ENCODE measurements at places on chromosomes 4 and X. TPM values are rescaled to one million over a fixed set of nuclear protein-coding genes. Genes with fewer than 3 reads are reported as not detected.

DNA sequence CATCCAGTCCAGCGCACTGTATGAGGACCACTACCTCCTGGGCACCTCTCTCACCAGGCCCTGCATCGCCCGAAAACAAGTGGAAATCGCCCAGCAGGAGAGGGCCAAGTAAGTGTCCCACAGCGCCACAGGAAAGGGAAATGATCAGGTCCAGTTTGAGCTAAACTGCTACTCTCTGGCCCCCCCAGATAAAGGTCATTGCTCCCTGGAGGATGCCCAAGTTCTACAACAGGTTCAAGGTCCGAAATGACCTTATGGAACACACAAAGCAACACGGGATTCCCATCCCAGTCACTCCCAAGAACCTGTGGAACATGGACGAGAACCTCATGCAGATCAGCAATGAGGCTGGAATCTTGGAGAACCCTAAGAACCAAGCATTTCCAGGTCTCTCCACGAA lies 104.1 kb downstream of the PLS3 start:
- no peak for DNase-seq

- no peak for DNase-seq
Measured at GRCh38 chr4:37794056-37794455, 32.4 kb upstream of the PGM2 start.

- no peak for DNase-seq
Measured at GRCh38 chr4:17187003-17187402, 288.6 kb upstream of the LDB2 start.

- no peak for DNase-seq
Measured at GRCh38 chr4:112813790-112814189, 176.8 kb downstream of the LARP7 start.

- no peak for DNase-seq
Measured at GRCh38 chr4:70895405-70895804, 6.8 kb upstream of the MOB1B start.

GRCh38 chr4:165505958-165506837 lies 127.4 kb downstream of the CPE start:
- no peak for DNase-seq

GRCh38 chrX:27918799-27919198 lies 62.5 kb downstream of the DCAF8L1 start:
- no peak for DNase-seq

- no peak for DNase-seq
Measured at GRCh38 chr4:113272523-113272922, 223.1 kb downstream of the ANK2 start.

- no peak for DNase-seq
Measured at GRCh38 chr4:137427411-137427810, 104.9 kb downstream of the PCDH18 start.

DNA sequence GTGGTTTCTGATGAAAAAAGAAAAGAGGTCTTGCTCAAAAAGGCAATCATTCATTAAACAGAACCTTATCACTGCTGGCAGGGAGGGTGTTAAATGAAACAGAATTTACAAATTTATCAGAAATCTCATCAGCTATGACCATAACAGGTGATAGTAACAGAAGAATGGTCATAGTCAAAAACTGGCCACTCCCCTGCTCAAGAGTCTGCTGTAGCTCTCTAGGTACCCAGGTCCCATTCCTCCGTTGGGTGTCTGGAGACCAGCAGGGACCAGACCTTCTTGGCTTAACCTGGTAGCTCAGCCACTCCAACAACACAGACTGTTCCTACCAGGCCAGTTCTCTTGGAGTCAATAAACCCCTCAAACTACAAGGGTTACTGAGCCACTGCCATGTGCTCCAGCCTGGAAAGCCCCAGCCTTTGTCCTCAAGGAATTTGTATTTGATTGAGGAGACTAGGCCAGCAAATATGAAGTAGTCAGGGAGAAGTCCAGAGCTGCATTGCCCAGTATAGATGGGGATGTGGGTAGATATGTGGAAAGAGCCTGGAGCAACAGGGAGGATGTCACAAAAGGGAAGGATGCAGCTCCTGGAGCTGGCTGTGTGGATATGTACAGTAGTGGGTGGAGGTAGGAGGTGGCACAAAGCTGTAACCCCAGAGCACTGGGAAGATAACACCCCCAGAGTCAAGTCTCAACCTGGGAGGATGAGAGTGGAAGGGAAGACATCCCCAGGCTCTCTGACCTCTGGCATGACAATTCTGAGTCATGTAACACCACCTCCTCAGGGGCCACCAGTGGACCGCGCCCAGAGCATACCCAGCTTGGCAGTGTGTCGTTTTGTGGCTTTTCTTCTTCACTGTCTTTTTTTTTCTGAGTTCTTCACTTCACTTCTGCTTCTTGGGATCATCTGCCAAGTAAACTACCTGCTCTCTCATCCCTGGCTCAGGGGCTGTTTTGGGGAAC lies 21.9 kb downstream of the RASL11B start:
- no peak for DNase-seq

DNA sequence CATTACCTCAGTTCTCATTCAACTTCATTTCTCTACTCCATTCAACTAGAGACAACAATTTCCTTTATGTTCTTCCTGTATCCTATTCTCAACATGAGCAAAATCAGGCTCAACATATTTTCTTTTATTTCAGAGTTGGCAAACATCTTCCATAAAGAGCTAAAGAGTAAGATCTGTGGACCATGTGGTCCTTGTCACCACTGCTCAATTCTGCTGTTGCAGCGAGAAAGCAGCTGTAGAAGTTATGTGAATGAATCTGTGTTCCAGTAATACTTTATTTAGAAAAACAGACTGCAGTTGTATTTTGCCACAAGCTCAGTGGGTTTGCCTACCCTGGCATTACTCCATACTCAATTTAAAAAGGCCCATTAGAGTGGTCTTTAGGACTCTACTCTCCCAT lies 2057.3 kb downstream of the ARAP2 start:
- DNase-seq, result no peak

DNA sequence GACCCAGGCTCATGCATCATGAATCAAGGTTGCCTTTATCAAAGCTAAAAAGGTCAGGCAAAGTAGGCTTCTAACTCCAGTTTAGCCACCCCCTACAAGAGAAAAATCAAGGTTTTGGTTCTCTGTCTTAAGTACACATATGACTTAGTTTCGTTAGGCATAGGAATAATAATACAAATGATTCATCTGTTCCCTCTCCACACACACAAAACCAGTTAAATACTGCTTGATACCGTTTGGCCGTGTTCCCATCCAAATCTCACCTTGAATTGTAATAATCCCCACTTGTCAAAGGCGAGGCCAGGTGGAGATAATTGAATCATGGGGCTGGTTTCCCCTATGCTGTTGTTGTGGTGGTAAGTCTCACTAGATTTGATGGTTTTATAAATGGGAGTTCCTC lies 226.2 kb downstream of the HS6ST2 start:
- DNase-seq, result peak; percentile 22

DNA sequence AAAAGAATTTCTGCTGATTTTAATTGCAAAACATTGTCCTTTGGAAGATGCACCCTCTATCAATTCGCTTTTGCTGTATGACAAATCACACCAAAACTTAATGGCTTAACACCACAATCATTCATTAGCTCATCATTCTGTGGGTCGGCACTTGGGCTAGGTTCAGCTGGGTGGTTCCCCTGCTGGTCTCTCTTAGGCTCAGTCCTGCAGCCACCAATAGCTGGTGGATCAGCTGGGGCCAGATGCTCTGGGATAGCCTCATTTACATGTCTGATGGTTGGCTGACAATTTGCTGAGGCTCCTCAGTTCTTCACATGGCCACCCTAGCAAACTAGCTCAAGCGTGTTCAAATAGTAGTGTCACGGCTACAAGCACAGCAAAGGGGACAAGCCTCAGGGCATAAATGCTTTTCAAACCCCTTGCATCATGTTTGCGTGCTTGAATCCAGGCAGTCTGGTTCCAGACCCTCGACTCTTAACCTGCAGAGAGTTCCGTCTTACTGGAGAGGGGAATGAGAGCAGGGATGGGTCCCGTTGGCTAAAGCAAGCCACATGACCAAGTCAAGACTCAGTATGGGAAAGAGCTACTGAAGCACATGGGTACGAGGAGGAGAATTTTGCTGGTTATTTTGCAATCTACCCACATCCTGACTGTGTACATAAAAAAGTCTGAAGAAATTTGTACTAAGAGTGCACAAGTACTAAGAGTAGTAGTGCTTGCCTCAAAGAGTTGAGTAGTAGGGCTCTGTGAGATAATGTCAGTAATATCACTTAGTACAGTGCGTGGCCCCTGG lies 7.5 kb upstream of the ACSL1 start:
- DNase-seq, result no peak

DNA sequence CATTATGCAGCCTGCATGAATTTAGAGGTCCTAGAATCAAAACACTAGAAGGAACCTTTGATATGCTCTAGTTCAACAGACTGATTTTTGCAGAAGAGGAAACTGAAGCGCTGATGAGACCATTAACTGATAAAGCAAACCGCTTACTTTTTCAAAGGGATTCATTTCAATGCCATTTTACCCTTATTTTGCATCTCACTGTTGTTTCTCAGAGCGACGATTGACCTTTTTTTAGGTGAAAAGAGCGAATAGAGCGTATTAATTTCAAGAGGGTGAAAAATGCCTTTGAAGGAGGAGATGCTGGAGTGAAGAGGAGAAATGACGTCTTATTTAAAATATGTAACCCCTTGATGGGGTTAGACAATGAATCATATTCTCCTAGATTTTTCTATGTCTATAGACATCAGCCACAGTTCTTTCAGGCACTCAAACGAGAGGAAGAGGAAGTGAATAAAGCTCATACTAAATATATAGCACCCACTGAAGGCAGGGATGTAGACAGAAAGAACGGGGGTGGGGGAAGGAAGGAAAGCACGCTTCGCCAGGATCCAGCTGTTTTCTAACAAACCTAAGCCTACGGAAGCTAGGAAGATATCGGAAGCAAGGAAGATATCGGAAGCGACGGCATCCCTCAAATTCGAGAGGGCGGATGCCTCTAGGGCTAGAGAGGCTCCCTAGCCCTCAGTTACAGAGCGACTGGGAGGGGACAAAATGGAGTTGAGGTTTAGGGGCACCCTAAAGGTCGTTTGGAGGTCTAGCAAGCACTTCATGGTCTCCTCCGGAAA lies 848 bp downstream of the ACSL4 start:
- DNase-seq, result no peak

DNA sequence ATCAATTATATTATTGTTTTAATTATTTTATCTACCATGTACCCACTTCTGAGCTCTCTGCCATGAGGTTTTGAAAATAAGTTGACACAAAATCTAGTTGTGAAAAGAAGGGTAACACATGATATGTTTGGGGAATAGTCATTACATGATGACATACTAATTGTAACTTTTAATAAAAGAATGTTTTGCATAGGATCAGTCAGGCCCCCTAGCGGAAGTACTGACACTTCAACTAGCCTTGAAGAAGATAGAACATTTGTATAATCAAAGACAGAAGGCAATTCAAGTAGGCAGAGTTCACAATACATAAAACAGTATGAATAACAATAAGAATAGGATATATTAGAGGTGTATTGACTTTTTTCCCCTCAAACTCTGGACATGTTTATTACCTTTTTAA lies 1191.0 kb upstream of the AGA start:
- DNase-seq, result no peak

DNA sequence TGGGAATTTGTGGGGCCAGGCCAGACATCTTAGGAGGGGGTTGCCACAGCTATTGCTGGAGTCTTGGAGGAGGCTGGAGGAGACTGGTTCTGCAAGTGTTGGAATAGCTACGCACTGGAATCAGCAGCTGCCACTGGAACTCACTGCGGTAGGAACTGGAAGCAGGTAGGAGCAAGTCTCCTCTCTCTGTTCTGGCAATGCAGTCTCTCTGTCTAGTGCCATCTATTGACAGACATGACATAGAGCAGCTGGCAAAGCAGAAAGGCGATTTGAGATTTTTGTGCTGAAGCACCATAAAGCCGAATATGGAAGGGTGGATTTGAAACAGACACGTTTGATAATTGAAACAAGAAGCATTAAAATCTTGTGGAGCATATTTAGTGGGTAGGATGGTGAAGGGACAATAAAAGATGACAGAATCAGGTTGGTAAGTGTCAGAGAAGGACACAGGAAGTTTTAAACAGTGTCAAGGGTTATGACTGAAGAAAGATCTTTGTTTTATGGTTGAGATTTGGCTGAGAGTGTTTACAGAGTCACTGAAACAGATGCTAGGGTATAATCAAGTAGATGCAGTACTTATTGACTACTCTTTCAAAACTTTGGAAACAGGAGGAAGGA lies 23.5 kb upstream of the SYNPO2 start:
- DNase-seq, result no peak

GRCh38 chr4:10773656-10774055 lies 89.1 kb upstream of the CLNK start:
- no peak for DNase-seq

DNA sequence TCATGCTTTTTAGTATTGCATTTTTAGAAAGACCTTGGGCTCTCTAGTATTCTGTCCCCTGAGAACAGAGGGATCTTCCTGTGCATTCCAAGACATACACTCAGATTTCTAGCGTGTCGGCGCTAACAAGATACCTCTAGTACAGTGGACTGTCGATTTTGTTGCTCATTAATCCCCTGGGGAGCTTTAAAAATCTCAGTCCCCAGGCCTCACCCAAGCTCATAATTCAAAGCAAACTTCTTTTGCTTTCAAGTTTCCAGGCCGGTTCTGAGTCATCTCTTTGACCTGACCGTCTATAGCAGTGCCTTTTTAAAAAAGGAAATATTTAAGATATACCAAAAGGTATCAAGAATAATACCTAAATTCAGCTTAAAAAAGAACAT lies 137.0 kb downstream of the AMMECR1 start:
- no peak for DNase-seq

- DNase-seq, result no peak
Measured at GRCh38 chr4:36771411-36772153, 473.0 kb upstream of the NWD2 start.

GRCh38 chr4:53959343-53960120 lies 104.9 kb downstream of the CHIC2 start:
- no peak for DNase-seq

DNA sequence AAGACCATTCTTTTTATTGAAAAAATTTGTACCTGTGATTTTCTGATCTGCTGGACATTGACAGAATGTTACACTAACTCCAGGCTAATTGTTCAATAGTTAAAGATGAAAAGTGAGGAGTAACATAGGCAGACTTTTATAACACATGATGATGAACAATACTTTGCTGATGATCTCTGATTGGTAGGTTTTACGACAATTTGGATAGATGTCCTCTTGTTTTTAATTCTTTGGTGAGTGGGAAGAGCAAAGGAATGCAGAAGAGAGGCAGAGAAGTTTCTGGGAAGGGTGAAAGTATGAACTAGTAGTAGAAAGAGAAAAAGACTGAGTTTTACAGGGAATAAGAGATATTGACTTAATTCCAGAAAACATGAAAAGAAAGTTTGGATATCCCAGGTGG lies 267.3 kb upstream of the HAND2 start:
- no peak for DNase-seq

GRCh38 chrX:145506214-145506613 lies 258.9 kb downstream of the SPANXN1 start:
- no peak for DNase-seq

Gene KLHL13
- 10.6 TPM for total RNA-seq

Gene PCDH11X
- total RNA-seq, result 0.74 TPM

Gene NDST3
- 0.74 TPM for total RNA-seq

Gene EVC2
- 23.8 TPM for total RNA-seq

Gene PPP3CA
- total RNA-seq, result 45.9 TPM

Gene ZNF630
- total RNA-seq, result 4.7 TPM

Data from vagina (tissue), 2 donors.